Lung (tissue), 17 donors: ENCODE measurements at places on chromosomes 16 and 17. TPM values are rescaled to one million over a fixed set of nuclear protein-coding genes. Genes with fewer than 3 reads are reported as not detected.

- DNase-seq = no peak
Observed at GRCh38 chr17:62110923-62111484, 45.9 kb upstream of the MED13 start.

DNA sequence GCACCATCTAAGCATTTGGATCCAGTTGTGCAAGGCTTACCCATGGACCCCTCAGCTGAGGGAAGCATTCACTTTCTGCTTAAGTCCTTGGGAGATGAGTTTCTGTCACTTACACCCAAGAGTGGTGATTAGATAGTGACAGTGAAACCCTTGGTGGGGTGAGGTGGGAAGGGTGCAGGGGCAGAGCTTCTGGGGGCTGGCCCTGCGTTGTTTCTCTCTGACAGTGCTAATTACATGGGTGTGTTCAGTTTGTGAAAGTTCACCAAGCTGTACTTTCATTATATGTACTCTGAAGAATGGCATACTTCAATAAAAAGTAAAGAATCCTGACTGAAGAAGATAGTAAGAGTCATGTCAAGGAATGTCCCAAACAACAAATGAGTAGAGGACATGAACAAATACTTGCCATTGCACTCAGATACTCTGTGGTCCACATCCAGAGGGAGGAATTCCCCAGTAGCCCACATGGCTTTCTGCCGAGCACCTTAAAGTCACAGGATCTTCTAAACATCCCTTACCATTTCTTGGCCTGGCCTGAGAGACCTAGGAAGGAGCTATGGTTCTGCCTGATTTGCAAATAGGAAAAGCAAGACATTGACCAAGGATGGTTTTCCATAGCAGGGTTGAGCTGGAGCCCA, 8.4 kb downstream of the CHST6 start:
- DNase-seq = no peak

GRCh38 chr17:77366558-77367245, 225.9 kb downstream of the SEC14L1 start:
- DNase-seq = no peak

DNA sequence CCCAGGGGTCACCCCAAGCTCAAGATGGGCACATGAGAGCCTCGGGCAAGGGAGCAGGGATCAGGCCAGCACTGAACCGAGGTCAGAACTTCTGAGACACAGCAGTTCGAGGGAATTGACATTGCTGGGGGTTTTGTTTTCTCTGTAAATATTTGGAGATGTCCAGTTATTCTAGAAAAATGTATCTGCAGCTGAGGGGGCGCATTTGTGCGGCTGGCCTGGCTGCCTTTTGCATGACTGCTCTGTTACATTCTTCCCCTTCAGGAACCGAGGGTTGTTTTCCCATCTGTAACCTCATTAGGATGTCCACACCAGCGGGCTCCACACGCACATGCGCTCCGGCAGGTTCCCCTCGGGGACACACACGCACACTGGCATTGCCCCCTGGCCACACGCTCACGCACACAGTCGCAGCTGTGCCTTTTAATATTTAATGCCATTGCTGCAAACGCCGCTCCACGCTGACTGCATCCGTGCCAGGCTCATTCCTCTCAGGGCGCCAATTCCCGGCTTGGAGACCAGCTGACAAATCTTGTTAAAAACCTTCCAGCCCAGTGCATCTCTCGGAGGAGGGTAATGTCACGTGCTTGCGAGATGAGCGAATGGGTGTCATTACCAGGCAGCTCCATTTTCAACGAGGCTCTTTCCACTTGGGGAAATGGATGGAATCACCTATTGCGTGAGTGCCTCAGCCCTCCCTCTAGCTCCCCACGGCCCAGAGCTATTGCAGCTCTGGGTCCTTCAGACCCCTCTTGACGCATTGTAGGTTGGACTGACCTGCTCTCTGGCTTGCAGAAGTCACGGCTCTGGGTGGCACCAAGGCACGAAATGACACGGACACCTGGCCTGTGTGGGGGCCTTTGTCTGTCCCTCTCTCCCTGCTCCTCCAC, 13.1 kb downstream of the CCR7 start:
- DNase-seq = peak; percentile 45

DNA sequence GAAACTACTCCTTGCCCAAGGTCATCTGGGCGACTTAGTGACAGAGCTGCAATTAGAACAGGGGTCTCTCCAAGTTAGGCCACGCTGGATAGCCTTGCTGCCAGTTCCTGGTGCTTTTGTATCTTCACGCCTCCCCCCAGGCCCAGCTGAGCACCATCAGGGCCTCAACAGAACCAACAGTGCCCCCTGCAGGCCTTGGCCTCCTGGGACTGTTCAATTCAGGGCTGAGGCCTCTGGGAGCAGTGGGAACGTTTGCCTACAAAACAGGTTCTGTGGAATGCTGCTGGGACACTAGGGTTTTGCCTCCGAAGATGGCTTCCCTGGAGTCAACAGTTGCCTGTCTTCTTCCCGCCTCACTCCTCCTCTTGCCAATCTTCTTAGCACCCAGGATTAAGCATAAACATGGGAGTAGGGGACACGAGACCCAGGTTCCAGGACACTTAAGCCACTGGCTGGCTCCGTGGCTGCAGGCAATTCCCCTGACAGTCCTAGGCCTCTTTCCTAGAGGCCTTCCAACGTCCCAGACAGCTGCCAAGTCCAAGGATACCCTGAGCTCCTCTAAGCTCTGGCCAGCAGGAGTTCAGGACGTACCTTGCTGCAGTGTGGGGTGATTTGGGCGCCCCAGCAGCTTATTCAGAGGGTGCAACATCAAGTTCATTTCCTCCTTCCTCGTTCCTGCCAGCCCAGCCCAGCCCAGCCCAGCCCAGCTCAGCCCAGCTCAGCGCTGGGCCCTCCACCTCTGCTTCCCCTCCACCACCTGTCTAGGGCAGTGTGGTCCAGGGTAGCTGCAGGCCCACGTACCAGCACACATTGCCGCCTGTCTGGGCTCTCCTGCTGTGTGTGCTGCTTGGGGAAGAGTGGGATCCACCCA, 246.6 kb upstream of the RPL38 start:
- DNase-seq = peak; percentile 73

DNA sequence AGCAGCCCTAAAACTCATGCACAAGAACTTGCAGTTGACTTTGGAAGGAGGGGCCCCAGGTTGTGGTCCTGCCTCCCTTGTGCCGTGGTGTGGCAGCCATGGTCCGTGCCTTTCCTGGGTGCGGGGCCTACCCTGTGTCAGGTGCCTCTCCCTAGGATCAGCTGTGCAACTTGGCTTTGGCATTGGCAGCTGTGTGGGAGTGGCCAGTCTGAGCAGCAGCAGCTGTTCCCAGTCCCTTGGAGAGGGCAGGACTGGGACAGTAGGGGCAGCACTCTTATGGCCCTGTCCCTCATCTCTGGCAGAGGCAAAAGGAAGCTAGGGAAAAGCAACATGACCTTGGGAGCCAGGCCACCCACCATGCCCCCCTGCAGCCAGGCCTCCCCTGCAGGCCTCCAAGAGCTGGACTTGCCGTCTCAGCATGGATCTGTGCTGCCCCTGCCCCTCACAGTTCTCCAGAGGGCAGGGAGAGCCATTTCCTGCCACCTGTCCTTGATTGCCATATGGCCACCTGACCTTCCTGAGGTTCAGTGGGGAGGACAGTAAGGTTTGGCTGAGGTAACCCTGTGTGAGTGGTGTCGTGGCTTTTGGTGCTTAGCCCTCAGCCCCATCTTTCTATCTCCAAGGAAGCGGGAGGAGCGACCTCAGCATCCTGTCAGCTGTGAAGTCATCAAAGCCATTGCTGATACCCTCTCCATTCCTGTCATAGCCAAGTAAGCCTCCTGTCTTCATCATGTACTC, 15.5 kb upstream of the NFATC3 start:
- DNase-seq = no peak

WFDC1 gene
- polyA plus RNA-seq = 12.9 TPM

PLA2G10 gene
- polyA plus RNA-seq = 5.8 TPM

OTOA gene
- polyA plus RNA-seq = 1.3 TPM

DPEP3 gene
- not detected for polyA plus RNA-seq
